Activated naive CD4-positive, alpha-beta T cell (primary cell): ENCODE measurements at places on chromosomes 7 and 10.

GRCh38 chr7:122463631-122464030 lies 159.1 kb upstream of the FEZF1 start:
- DNase-seq = no peak

DNA sequence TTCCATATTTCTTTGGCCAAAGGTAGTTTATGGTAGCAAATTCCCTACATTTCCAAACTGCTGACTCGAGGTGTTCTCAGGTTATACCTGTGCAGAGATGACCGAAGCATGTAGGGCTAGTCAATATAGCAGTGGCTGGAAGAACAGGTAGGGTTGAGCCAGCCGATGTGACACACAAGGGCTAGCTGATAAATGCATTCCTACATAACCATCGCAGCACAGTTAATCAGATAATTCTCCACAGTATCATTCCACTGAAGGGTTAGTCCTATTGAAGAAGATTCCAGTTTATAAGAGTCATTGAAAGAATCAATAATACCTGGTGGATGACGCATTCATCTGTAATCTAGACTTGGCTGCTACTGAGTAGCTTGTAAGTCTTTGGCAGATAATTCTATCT lies 220.0 kb downstream of the KIF20B start:
- no peak for DNase-seq

- DNase-seq = no peak
Observed at GRCh38 chr7:141675436-141676215, 26.3 kb downstream of the DENND11 start.

- DNase-seq = no peak
Observed at GRCh38 chr7:132709971-132710567, 133.8 kb upstream of the PLXNA4 start.

DNA sequence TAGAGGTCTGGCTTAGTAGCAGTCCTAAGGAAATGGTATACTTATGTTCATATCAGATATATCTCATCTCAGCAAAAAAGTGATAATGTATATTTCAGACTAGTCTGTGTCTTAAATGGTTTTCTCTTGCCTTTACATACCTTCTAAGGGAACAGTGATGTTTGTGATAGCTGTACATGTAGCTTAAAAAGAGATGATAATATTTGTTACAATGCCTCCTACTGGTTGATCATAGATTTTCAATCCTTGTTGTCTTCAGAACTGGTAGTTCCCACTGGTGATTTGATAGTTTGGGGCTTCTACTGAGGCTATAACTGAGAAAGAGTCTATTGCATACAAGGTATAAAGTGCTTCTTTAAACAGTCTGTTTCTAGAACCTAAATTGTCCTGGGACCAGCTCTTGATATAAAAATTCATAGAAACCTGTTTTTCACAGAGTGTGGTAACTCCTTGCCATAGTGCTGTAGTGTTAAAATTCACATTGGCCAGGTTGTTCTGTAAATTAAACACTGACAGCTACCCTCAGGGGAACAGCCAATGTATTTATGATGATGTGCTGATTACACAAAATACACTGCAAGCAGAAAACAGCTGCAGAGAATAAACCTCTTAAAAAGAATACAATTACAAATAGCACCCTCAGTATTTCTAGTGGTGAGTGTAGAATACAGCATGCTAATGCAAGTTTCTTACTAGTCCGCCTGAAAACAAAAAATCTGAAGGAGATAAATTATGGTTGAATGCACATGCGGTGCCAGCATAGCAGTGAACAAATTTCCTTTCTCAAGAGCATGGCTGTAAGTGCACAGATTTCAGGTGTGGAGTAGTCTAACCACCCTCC lies 90.3 kb downstream of the BTRC start:
- no peak for DNase-seq

DNA sequence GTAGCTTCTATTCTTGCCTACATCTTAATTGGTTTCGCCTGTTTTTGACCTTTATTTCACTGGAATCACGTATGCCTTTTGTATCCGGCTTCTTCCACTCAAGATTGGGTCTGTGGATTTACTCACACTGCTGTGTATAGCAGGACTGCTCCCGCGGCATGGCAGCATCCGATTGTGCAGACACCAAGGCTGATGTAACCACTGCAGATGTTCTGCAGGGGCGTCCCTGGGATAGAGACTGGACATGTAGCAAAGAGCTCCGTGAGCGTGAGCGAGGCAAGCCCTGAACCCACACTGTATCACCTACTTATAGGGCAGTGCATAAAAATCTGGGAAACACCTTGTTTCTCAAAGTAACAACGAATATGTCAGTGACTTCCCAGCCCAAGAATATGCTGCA lies 11.4 kb upstream of the IDI2 start:
- no peak for DNase-seq

- no peak for DNase-seq
Observed at GRCh38 chr10:99595770-99596465, 24.3 kb downstream of the SLC25A28 start.

GRCh38 chr7:124376111-124376510 lies 343.2 kb upstream of the TMEM229A start:
- DNase-seq = no peak

GRCh38 chr7:110766864-110767263 lies 324.1 kb upstream of the LRRN3 start:
- DNase-seq = no peak

GRCh38 chr7:30990673-30991170 lies 27.0 kb downstream of the GHRHR start:
- no peak for DNase-seq

- no peak for DNase-seq
Observed at GRCh38 chr7:75905785-75906604, 9.0 kb upstream of the POR start.

GRCh38 chr10:61804414-61804813 lies 97.1 kb upstream of the ARID5B start:
- no peak for DNase-seq

- no peak for DNase-seq
Observed at GRCh38 chr7:69847921-69848612, 249.8 kb downstream of the AUTS2 start.

GRCh38 chr10:8273749-8274148 lies 219.3 kb downstream of the GATA3 start:
- DNase-seq = no peak

- DNase-seq = no peak
Observed at GRCh38 chr7:1364906-1365570, 94.2 kb downstream of the MICALL2 start.

GRCh38 chr7:92448205-92448747 lies 994 bp downstream of the GATAD1 start:
- no peak for DNase-seq

DNA sequence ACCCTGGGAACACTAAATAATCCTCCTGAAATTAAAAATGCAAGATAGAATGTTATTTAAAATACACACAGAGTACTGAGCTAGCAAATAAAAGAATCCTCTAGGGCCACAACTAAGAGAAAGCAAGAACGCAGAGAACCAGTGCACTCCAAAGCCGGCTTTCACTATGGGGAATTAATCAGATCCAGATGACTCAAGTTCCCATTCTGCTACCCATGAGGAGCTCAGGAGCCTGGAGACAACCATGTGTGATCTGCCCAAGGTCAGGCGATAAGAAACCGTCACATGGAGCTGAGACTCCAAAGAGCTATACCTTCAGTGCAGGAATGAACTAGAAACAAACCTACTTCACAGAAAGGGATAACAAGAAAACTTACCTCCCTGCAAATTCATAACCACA lies 19.5 kb upstream of the CYREN start:
- no peak for DNase-seq

GRCh38 chr10:129005080-129005479 lies 462.0 kb upstream of the MGMT start:
- no peak for DNase-seq

- no peak for DNase-seq
Observed at GRCh38 chr7:212754-213153, 20.4 kb downstream of the FAM20C start.

- no peak for DNase-seq
Observed at GRCh38 chr10:24396396-24396795, 187.5 kb downstream of the KIAA1217 start.

DNA sequence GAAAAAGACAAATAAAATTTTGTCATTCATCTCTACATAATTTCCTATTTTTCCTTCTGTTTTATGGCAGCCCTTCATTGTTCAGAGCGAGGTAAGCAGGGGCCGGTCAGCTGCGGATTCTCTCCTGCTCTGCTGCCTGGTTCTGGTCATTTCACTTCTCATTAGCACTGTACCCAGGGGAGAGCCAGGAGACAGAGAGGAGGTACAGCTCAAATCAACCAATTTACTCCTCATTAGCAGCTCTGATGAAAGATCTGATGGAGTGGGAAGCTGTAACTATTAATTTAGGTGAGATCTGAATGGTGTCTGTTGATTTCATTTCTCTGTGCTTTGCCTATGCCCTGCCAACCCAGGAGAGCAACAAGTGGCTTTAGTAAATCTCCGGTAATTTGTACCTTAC lies 241.5 kb upstream of the PFKP start:
- DNase-seq = no peak

DNA sequence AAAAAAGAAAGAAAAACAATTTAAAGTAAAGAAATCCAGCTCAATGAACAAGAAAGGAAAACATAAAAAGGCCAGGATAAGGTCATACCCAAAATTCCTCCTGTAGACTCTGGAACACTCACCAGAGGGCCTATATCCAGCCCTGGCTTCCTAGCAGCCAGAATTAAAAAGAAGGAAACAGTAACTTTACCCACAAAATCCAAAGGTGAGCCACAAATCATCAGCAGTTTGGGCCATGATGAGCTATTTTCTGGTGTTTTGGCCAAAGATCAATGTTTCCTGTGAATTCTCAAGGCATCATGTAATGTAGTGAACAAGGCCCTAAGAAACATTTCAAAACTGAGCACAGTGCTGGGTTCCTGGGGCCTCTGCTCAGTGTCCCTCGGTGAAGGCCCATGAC lies 87.8 kb downstream of the LARP4B start:
- DNase-seq = no peak

DNA sequence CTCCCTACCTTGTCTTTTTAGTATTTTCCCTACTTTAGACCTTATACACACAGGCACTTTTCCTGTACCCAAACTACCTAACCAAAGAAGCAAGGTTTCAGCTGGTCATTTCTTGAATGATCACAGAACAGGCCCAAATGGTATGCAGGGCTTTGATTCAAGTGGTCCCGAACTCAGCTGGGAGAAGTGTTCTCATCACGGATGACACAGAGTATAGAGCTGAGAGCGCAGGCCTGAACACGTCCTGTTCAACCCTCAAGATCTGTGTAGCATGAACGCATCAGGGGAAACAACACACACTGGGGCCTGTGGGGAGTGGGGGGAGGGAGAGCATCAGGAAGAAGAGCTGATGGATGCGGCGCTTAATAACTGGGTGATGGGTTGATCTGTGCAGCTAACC lies 318.2 kb downstream of the SFMBT2 start:
- no peak for DNase-seq

DNA sequence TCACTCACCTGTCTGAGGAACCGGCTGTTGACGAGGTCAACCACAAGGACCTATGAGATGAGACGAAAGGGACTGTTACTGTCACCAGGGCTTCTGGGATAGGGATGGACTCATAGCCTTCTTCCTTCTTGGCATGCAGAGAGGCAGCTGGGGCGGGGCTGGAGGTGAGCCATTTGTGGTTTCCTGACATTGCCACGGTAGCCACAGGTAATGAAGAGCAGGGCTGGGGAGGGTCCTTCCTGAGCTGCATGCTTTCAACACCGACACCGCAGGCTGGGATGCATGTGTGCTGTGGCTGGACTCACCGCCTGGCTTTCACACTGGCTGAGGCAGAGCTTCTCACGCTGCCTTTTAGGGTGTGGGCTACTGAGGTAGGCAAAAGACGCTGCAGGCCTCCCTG lies 46.4 kb upstream of the MKRN1 start:
- no peak for DNase-seq

GRCh38 chr7:107506674-107507339 lies 37.0 kb downstream of the GPR22 start:
- no peak for DNase-seq

- DNase-seq = no peak
Observed at GRCh38 chr7:47809387-47809786, 138.9 kb downstream of the PKD1L1 start.

GRCh38 chr7:110856704-110857103 lies 234.2 kb upstream of the LRRN3 start:
- DNase-seq = no peak

GRCh38 chr7:120521761-120522737 lies 249.1 kb downstream of the KCND2 start:
- no peak for DNase-seq

- DNase-seq = no peak
Observed at GRCh38 chr10:132549371-132549770, 11.8 kb downstream of the INPP5A start.

- no peak for DNase-seq
Observed at GRCh38 chr10:132381741-132382140, 15.3 kb upstream of the PWWP2B start.

DNA sequence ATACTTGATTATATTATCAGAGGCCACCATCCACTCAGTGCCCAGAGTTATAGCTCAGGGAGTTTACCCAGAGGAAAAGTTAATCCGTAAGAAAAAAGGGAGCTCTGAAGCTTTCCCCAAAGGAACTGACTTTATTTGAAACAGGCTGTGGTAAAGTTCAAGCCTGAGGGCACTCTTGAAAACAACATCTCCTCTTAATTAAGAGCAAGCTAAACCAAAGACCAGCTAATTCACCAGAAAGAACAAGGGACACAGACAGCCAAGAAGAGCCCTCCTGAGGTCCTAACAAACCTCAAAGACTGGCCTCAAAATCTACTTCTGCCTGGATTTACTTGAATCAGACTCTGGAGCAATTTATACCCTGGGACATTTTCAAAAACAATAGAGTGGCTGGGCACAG lies 159.6 kb upstream of the CHST15 start:
- DNase-seq = no peak

DNA sequence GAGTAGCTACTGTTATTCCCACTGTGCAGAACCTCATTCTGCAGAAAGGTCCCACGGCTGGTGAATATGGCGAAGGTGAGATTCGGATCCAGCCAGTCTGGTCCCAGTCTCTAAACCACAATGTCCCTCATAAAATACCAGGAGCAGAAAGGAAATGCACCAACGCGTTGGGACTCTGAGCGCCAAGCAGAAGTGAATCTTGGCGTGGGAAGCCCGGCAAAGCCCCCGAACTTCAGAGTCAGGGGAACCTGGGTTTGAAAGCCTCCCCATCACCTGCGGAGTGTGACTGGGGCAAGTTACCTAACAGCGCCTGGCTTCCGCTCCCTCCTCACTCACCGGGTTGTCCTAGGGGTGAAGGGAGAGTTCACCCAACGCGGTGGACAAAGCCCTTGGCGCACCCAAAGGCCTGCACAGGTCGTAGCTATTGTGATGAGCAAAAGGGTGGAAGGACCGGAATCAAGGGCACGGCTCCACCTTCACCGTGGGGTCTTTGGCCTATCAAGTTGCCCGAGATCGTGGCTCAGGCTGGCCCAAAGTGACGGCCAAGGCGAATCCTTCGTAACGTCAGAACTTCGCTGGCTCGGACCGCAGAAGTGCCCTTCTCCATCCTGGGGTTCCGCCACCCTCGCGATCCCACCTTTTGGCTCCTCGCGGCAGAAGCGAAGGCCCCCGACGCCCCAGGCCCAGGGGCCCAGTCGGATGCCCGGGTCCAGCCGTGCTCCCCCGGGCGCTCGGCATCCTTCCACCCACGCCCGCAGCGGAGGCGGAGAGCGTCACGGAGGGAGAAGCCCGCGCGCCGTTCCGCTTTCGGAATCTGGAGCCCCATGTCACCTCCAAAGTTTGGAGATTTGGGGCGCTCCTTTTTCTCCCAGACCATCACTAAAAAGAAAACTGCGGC lies 811 bp downstream of the RGS10 start:
- DNase-seq = peak; percentile 22

GRCh38 chr10:118153287-118153686 lies 106.5 kb upstream of the RAB11FIP2 start:
- no peak for DNase-seq
